ENCODE measurements at places on chromosomes 12 and 14.
A peak's percentile ranks its signal among the peaks of the same experiment; 100 is the strongest.

DNA sequence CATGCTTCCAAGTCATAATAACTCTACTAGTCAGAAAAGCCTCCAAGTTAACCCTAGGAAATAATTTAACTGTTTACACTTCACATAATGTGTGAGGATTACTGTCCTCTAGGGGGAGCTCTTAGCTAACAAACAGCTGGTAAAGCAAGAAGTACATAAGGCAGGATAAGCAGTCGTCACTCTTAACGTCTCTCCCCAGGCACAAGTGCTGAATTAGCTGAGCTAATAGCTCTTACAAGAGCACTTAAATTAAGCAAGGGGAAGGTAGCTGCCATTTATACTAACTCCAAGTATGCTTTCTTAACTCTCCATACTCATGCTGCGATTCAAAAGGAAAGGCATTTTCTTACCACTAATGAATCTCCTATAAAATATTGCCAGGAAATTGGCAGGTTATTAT is 79.3 kb upstream of the TSPAN11 start:
- H3K4me1 ChIP-seq, result peaks cover 13% of the 10 kb centered on the region
- DNase-seq, result no peak
- H3K27me3 ChIP-seq, result peaks cover 13% of the 10 kb centered on the region
- no peak overlapping the region for H3K4me3 ChIP-seq
- H3K36me3 ChIP-seq, result peaks cover 2% of the 10 kb centered on the region

- no peak for DNase-seq
- H3K27me3 ChIP-seq, result peaks cover 13% of the 10 kb centered on the region
- H3K4me3 ChIP-seq, result no peak overlapping the region
- H3K27ac ChIP-seq, result peak overlapping the region; percentile 96
- H3K36me3 ChIP-seq, result peaks cover 8% of the 10 kb centered on the region
Measured at GRCh38 chr12:6231359-6232268, 31.4 kb downstream of the CD9 start.

GRCh38 chr12:1564067-1564466 is 30.3 kb downstream of the FBXL14 start:
- DNase-seq, result no peak
- peaks cover 18% of the 10 kb centered on the region for H3K27me3 ChIP-seq
- H3K4me3 ChIP-seq, result no peak overlapping the region
- no peak overlapping the region for H3K27ac ChIP-seq
- peaks cover under 1% of the 10 kb centered on the region for H3K4me1 ChIP-seq
- H3K36me3 ChIP-seq, result peaks cover 9% of the 10 kb centered on the region

GRCh38 chr14:55846826-55847446 is 266.9 kb downstream of the KTN1 start:
- H3K4me3 ChIP-seq, result no peak overlapping the region
- no peaks in the 10 kb centered on the region for H3K36me3 ChIP-seq
- no peak overlapping the region for H3K27ac ChIP-seq
- H3K27me3 ChIP-seq, result no peaks in the 10 kb centered on the region

- H3K4me1 ChIP-seq, result no peaks in the 10 kb centered on the region
- H3K4me3 ChIP-seq, result no peak overlapping the region
- DNase-seq, result no peak
- H3K27ac ChIP-seq, result no peak overlapping the region
- no peaks in the 10 kb centered on the region for H3K27me3 ChIP-seq
- no peaks in the 10 kb centered on the region for H3K36me3 ChIP-seq
Measured at GRCh38 chr12:70985850-70986249, 65.3 kb upstream of the PTPRR start.

DNA sequence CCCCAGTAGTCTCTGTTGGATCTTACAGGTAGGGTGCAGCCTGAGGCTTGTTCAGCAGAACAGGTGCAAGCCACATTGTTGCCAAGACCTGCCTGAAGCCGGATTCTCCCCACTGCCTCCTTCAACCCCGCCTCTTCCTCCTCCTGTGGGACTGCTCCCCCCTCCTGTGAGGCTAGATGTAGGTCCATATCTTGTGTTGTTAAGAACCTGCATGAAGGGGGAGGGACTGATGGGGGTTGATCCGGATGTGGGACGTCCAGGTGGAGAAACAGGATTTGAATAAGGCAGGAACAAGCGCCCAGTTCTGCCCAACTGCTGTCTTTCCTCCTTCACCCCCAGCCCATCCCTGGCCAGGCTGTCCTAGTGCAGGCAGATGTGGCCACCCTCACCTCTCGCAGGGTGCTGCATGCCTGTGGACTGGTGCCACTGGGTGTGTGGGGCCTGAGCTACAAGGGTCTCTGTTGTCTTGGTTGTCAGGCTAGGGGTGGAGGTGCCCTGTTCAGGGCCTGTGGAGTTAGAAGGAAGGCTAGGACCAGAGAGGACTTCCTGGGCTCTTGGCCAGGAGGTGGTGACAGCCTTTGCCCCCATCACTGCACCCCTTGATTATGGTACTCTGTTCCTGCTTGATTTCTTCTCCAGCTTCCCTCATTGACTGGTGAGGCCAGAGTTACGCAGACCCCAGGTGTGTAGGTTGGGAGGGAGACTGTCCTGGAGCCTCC is 1.4 kb downstream of the NR4A1 start:
- peaks cover 2% of the 10 kb centered on the region for H3K36me3 ChIP-seq
- H3K27ac ChIP-seq, result peak overlapping the region; percentile 96
- H3K4me1 ChIP-seq, result peaks cover 26% of the 10 kb centered on the region
- DNase-seq, result no peak
